ENCODE measurements at places on chromosomes 5 and 9. TPM values are rescaled to one million over a fixed set of nuclear protein-coding genes. Genes with fewer than 3 reads are reported as not detected.

CRHBP gene
- total RNA-seq: 0.34 TPM

NUDT12 gene
- 0.40 TPM for total RNA-seq

SPATA31D4 gene
- total RNA-seq: not detected

PCDHA7 gene
- total RNA-seq: not detected

FCN1 gene
- total RNA-seq: not detected

PCDHB7 gene
- total RNA-seq: not detected

DNA sequence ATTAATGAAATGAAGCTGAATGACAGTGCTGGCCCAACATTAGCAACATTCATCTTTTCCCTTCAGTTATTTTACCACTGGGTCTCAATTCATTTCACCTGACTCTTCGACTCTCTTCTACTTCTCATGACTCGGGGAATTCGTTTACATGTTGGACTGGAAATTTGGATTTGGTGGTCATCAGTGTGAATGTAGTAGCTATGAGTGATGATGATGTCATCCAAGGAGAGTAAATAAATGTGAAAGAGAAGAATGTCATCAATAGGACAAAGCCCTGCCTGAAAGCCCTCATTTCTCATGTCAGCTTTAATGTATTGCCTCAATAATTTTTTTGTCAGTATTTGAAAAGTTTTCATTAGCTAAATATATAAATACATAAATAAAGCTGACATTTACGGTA is 21.9 kb upstream of the CFAP95 start:
- H3K4me3 ChIP-seq: no peak overlapping the region
- H3K27ac ChIP-seq: no peak overlapping the region
- DNase-seq: no peak

- H3K27ac ChIP-seq: no peak overlapping the region
- H3K27me3 ChIP-seq: peaks cover 8% of the 10 kb centered on the region
- peaks cover 15% of the 10 kb centered on the region for H3K4me1 ChIP-seq
Measured at GRCh38 chr5:56685503-56686217, 129.7 kb upstream of the MAP3K1 start.
